ENCODE measurements at places on chromosomes 13 and 19.

GRCh38 chr13:73167028-73167820, 108.4 kb downstream of the KLF5 start:
- DNase-seq: no peak

GRCh38 chr19:17331045-17331558, 3.6 kb downstream of the ANO8 start:
- no peak for DNase-seq

DNA sequence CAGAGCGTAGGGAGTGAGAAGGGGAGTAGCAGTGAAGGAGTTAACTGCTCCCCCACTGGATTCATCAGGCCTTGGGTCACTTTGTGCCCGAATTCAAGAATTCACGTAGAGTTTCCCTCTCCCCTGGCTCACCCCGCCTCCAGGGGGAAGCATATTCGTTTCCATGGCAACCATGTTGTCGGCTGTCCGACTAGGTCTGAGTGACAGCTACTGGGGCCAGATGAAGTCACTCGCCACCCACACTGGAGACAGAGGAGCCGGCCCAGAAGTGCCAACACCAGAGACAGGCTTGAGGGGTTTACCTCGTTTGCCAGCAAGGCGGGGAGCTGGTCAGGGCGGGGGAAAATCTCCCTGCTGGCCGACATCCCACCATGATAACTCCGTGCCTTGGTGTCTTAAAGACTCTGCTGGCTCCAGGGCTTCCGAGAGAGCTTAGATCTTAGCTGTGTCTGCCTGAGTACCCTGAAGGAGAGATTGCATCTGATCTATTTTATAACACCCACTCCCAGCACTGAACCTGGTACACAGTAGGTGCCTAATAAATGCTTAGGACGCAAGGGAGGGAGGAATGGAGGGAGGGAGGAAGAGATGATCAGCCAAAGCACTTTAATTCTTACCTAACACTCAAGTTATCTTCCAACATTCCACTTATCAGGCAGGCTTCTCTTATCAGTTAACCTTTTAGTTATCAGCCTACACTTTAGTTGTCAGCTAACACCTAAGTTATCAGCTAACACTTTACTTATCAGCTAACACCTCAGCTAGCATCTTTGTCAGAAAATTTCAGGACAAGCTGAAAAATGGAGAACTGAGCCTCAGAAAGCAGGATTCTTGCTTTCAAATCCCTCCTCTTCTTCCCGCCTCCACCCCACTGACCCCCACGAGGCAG, 57.2 kb upstream of the ZNRF4 start:
- peak; percentile 24 for DNase-seq

DNA sequence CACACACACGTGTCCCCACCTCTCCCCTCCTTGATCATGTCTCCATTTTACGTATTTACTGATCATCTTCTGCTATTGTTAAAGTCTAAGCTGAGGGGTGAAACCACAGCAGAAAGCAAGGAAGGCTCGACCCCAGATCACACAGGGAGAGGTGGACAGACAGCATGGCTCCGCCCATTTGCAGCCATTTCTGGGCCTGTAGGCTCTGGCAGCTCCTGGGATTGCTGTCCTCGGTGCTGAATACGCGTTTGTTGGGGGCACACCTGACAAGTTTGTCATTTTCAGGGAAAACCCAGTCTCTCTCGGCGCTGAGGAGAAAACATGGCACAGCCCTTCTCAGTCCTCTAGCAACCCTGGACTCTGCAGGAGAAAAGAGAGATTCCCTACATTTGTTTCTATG, 8.0 kb downstream of the TMEM86B start:
- DNase-seq: no peak

GRCh38 chr13:114067381-114067885, 65.0 kb downstream of the RASA3 start:
- peak; percentile 96 for DNase-seq

DNA sequence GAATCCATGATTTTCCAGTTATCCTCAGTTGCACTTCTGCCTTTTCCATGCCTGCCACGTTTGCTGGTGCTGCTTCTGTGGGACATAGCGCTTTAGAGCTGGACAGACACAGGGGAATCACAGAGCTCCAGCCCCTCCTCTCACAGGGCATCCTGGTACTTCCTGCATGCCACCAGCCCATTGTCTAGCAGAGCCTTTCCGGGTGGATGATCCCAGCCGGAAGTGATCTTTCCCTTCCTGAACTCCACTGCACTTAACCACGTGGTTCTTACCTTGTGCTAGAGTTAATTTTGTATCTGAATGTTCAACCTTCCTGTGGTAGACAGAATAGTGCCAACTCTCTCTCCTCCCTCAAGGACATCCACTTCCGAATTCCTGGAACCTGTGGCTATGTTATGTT, 12.6 kb upstream of the OLFM4 start:
- DNase-seq: no peak

- DNase-seq: no peak
Observed at GRCh38 chr19:4454747-4455718, 2.6 kb downstream of the UBXN6 start.

GRCh38 chr13:42211704-42212464, 60.1 kb upstream of the AKAP11 start:
- peak; percentile 39 for DNase-seq

DNA sequence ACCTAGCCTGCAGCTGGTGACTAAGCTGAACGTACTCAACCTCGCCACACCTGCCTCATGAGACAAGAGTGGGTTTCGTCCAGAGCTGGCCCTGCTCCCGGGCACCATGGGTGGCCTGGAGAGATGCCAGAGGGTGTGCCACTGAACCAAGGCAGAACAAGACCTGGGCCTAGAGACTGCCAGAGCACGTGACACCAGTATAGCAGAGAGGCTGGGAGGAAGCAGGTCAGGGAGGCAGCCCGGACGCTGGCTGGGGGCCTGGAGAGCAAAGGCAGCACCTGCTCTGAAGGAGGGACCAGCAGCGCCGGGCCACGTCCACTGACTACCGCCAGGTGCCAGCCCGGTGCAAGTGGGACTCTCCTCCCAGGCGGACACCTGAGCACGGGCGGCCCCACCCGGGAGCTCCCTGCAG, 7.3 kb upstream of the C13orf46 start:
- DNase-seq: no peak

- peak; percentile 90 for DNase-seq
Observed at GRCh38 chr19:17778251-17778967, 16.5 kb upstream of the B3GNT3 start.

DNA sequence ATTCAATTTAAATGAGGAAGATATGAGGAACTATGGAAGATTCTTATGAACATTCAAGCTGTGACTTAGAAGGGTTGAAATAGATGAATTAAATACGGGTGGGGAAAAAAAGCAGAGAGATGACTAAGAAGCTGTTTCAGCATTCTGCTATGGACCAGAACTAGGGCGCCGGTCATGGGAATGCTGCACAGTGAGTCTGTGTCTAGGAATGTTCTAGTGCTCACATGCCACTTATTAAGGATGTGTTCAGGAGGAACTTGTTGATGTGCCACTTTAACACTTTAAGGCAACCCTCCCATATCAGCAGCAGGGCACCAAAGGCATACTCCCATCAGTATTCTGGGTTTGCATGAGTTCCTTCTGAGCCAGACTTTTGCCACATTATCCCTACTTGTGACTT, 152.1 kb downstream of the POSTN start:
- no peak for DNase-seq

DNA sequence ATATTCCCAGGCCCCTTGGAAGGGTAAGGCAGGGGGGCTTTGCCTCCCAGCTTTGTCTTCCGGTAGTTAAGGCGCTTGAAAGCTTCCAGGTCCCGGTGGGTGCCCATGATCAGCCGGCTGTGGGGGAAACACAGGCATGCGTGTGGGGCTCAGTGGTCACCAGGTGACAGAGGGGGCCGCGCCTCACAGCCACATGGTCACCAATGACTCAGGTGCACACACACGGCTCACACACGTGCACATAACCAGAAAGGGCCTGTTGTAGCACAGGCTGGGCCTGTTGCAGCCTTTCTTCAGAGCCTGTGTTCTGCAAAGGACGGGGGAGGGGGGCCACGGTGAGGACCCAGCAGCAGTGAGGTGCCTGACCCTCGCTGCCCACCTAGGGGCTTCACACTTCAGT, 5.9 kb downstream of the NANOS3 start:
- no peak for DNase-seq

DNA sequence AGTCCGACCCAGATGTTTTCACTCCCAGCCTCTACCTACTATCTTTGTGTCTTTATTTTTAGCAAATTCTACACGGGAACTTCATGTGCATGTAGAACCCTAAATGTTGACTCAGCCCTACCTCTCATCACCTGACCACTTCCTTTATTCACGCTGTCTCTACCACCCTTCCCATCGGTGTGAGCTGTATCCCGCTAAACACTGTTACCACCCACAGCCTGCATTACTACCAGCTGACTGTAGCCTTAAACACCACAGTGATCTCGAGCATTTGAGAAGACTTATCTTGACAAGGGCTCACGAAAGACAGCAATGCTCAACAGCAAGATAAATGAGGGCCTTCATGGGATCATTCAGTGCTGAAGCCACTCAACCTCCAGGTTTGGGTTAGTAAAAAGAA, 15.1 kb downstream of the NCR1 start:
- DNase-seq: no peak

GRCh38 chr19:11881151-11881800, 6.3 kb upstream of the ZNF69 start:
- DNase-seq: peak; percentile 61

DNA sequence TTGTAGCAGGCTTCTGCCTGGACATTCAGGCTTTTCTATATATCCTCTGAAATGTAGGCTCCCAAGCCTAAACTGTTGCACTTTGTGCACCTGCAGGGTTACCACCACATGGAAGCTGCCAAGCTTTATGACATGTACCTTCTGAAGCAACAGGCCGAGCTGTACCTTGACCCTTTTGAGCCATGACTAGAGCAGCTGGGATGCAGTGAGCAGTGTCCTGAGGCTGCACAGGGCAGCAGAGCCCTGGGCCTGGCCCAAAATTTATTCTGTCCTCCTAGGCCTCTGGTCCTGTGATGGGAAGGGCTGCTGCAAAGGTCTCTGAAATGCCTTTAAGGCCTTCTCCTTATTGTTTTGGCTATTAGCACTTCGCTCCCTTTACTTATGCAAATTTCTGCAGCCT, 23.5 kb upstream of the CD177 start:
- DNase-seq: no peak

- peak; percentile 85 for DNase-seq
Observed at GRCh38 chr19:41225238-41226052, 6.4 kb downstream of the AXL start.

DNA sequence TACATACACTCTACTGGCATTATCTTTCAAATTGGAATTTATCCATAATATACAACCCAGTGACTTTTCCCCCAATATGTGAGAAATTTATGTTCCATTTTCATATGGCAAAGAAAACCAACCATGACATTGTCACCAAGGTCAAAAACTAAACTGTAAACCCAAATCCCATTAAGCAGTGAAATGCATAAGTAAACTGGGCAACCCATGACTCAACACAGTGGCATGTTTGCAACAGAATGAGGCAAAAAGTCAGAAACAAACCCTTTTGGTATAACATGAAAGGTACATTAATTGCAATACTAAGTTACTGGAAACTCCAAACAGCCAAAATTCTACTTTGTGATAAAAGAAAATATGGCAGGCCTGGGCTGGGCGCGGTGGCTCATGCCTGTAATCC, 4.9 kb downstream of the ZNF878 start:
- no peak for DNase-seq

- peak; percentile 89 for DNase-seq
Observed at GRCh38 chr13:110447058-110447511, 114.4 kb downstream of the RAB20 start.

GRCh38 chr13:94842901-94843300, 130.6 kb upstream of the SOX21 start:
- DNase-seq: no peak

DNA sequence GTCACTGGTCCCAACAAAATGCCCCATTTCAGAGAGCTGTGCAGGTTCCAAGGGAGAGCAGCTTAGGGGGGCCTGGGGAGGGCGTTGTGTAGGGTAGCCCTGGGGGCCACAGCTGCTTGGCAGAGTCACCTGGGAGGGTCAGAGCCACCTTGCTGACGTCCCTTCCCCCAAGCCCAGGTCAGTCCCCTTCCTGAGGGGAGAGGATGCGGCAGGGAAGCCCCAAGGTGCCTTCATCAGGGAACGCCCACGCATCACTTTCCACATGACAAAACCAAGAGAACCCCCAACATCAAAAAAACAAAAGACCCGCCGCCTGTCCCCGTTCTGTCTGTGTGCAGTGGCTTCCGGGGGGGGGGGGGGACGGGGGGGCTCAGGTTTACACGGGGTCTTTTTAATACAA, 5.3 kb upstream of the UQCR11 start:
- DNase-seq: no peak

DNA sequence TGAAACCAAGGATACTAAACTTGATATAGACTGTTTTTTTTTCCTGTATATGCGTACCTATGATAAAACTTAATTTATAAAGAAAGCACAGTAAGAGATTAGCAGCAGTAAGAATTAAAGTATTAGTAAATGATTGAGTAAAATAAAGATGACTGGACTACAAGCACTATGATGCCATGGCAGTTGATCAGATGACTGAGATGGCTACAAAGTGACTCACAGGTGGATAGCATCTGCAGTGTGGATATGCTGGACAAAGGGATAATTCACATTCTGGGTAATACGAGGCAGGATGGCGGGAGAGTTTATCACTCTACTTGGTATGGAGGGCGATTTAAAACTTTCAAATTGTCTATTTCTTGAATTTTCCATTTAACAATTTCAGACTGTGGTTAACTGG, 11.8 kb downstream of the HTR2A start:
- DNase-seq: no peak

- DNase-seq: no peak
Observed at GRCh38 chr19:48633148-48634035, 3.8 kb downstream of the DBP start.

- DNase-seq: no peak
Observed at GRCh38 chr19:55109527-55110291, 7.7 kb downstream of the PPP1R12C start.

GRCh38 chr13:99663908-99664307, 162.6 kb downstream of the TM9SF2 start:
- DNase-seq: no peak

DNA sequence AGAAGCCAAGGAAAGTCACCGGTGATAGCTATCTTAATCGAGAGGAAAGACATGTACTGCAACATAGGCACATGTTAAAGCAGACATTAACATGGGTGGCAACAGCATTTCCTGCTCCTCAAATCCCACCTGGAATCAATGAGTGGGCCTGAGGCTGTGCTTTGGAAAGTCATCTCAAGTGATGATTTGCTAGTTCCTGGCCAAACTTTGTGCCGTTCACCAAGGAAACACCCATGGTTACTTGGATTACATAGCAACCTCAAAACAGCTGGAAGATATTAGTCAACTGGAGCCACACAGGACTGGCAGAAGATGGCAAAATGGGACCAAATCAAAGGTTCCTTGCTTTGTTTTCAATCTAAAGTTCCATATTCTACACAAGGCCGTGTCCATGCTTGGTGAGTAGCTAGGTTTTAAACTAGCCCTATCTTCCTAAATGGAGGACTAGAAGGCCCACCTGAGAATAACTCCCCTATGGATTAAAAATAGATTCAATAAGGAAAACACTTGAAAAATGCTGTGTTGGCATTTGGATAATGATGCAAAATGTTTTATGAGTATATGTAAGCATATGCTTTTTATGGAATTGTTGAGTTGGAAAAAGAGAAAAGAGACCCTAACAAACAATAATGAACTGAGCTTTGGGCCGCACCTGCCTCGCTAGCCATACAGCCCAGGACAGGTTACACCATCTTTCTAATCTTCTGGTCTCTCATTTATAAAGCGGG, 144.5 kb downstream of the RGCC start:
- no peak for DNase-seq
